ENCODE measurements at places on chromosomes 7 and 10.

DNA sequence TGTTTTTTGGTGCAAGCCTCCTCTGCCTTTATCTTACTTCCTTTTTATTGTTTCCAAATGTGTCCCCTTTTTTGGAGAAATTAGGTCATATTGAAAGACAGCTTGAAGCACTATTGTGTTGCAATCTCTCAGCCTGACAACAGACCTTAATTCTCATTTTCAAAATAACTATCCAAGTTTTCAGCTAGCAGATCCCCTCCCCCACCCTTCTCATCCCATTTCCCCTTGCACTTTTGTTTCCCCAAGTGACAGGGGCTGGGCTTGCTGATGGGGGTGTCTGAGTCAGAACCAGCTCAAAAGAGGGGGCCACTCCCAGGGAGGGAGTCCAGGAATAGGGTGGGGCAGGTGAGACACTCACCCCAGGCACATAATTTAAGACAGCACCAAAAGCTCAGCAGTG, 75.3 kb downstream of the MKI67 start:
- no peak for DNase-seq

- DNase-seq = no peak
Measured at GRCh38 chr10:13775786-13776775, 189.3 kb downstream of the PRPF18 start.

DNA sequence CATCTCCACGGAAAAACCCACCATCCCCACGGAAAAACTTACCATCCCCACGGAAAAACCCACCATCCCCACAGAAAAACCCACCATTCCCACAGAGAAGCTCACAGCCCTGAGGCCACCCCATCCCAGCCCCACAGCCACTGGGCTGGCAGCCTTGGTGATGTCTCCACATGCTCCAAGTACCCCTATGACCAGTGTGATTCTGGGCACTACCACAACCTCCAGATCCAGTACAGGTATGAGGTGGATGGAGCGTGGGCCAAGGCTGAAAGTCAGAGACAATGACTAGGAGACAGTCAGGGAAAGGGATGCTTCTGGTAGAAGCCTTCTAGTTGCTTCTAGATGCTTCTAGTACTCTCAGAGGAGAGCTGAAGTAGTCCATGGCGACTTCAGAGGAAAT, 19.6 kb downstream of the ZAN start:
- no peak for DNase-seq

DNA sequence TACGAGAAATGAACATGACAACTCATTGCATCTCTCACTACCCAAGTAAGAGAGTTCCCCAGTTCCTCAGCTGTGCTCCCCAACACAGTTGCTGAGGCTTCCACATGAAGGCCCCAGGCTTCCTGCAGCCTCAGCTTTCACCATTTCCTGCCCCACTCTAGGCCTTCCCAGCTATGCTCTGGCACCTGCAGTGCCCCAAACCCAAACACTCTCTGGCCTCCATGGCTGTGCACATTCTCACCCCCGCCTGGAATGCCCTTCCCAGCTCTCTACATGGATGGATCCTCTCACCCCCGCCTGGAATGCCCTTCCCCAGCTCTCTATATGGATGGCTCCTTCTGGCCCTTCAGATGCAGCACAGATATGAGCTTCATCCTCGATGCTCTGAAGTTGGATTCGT, 61.3 kb downstream of the KIAA1549 start:
- no peak for DNase-seq

DNA sequence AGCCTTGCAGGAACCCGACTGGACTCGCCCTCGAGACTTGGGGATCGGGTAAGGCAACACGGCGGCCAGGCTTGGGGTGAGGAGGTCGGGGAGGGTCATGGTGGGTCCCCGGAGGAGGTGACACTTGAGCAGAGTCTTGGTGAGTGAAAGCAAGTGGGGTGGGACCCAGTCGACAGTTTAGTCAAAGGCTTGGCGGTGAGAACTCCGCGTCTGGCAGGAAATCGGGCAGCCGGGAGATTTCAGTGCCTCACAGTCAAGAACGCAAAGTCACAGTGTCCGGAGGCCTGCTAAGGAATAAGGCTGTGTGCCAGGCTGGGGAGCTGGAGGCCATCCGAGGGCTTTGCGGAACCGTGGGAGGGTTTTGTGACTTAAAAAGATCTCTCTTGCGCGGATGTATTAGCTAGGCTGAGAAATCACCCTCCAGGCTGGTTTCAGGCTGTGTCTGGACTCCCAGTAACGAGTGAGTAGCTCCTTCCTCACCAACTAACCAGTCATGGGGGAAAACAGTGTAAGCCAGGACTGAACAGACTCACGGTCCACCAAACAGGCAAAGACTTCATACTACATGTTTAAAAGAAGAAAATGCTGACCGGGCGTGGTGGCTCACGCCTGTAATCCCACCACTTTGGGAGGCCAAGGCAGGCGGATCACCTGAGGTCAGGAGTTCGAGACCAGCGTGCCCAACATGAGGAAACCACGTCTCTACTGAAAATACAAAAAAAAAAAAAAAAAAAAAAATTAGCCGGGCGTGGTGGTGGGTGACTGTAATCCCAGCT, 613 bp downstream of the AP5Z1 start:
- no peak for DNase-seq

DNA sequence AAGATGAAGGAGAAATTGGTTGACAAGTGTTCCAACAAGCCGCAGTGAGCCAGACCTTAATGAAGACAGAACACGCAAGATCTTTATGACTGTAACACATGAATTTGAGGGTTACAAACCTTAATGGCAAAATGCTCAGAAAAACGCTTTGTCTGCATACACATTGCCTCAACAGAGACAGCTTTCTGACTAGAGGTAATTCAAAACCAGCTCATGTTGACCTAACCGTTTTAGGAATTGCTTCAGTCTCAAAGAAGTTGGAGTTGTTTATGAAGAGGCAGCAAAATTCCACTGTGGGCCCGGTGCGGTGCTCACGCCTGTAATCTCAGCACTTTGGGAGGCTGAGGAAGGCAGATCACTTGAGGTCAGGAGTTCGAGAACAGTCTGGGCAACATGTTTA, 2.2 kb upstream of the GTF2I start:
- DNase-seq = no peak

DNA sequence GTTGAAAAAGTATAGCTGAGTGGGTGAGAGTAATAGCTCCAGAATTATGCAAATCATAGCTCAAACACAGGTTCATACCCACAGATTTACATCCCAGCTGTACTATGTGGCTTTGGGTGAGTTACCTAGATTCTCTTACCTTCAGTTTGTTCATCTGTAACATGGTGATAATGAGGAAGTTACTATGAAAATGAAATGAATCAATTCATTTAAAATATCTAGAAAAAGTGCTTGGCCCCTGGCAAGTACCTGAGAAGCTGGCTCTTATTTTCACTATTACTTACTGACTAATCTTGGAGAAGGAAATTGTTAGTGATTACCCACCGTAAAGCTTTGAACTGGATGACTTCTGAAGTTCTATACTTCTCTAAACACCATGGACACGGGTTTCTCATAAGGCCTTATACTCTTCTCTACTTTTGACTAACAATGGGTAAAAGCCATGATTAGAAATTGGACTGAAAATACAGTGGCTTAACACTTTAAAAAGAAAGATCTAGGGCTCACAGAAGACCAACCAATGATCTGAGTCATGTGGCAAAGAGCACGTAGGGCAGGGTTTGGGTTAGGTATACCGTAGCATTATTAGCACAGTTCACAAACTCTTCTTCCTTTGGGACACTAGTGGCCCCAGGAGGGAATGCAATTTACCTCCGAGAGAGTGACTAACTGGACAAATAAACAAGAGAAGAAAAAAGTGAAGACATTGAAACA, 149.2 kb downstream of the PLPP4 start:
- DNase-seq = no peak

DNA sequence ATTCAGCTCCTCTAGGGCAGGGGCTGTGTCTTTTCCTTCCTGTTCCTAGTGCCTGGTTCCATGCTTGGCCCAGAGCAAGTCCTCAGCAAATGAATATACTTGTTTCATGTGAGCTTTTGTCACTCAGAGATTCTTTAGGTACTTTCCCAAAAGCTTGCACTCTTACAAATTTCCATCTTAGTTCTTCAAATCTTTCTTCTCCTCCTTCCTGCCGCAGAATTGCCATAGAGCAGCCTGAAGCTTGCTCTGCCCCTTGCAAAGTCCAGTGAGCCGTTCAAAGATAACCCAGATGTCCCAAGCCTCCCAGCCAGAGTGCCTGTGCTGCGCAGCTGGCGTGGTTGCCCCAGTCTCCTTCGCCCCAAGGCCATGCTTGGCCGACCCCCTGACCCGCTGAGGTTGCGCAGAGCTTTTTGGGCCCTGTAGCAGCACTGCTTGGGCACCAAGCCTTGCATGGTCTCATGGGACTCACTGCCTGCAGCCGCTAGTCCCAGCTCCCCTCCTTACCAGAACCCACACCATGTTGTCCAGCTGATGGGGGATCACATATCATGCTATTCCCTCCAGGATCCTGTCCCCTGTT, 20.7 kb downstream of the CHST3 start:
- no peak for DNase-seq

- no peak for DNase-seq
Measured at GRCh38 chr7:152338561-152338960, 97.2 kb downstream of the KMT2C start.

DNA sequence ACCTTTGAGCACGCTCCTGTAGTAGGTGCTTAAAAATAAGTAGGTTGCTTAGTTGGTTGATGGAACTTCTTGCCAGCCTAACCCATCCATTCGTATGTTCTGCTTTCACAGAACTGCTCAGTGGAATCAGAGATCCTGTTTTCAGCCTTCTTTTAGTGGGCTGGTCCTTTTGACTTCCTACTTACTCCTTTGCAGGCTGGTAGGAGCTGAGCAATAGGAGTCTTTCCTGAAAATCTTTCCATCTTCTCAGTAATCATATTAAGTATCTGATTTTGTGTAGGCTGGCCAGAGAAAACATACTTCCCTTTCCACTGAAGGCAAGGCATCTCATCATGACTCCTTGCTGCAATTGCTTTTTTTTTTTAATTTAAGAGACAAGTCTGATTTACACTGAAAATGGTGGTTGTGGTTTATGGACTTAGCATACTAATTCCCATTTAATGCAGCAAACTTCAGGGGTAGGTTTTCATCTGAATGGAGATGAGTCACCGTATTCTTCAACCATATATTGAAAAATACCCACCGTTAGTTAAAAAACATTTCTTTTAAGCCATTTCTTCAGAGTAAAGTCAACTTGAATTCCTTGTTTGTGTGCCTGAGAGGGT, 208.0 kb downstream of the ZNF365 start:
- no peak for DNase-seq

GRCh38 chr10:102581981-102582580, 62.2 kb upstream of the TRIM8 start:
- no peak for DNase-seq

- DNase-seq = no peak
Measured at GRCh38 chr10:62617652-62618051, 186.9 kb upstream of the ADO start.

DNA sequence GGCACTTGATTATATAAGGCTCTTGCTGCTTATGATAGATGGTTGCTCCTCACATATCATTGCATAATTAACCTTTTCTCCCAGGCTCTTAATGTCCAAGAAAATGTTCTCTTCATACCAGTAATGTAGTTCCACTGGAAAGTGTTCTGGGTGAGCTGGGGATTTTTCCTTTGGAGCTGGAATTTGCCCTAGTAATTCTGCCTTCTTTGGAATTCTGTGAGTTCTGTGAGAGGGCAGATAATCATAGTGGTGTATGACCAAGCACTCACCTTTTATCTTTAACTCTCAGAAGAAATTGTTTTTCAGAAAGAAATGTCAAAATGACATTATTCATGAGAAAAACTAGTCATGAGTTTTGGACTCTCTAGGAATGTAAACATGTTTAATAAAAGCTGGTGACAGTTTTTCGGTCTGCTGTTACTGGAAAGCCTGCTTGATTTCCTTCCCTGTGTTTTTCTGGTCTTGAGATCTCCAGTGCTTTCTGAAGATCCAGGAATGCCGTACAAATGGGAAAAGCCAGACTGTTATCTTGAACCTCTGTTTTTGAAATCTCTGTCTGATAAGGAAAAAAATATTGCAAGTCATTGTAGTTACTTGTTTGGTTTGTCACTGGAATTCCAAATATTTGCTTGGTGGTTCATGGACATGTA, 148.3 kb upstream of the PRPS1L1 start:
- no peak for DNase-seq

GRCh38 chr7:155831807-155832524, 19.7 kb upstream of the SHH start:
- no peak for DNase-seq

DNA sequence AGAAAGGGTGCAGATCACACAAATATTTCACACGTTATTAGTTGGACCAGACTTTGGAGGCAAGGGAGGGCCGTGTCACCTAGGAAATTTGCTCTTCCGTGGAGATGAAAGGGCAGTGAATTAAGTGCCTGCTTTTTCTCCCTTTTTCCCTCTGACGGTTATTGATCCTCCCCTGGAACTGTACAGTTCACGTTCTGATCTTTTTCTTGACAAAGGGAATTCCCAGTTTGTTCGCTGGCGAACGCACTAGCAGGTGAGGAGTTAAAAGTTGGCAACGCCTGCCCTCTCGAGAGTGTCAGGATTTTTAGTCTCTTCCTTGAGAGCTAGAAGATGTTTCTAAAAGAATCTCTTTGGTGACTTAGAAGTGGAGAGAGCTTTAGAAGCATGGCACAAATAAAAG, 111.5 kb downstream of the TCF7L2 start:
- no peak for DNase-seq

DNA sequence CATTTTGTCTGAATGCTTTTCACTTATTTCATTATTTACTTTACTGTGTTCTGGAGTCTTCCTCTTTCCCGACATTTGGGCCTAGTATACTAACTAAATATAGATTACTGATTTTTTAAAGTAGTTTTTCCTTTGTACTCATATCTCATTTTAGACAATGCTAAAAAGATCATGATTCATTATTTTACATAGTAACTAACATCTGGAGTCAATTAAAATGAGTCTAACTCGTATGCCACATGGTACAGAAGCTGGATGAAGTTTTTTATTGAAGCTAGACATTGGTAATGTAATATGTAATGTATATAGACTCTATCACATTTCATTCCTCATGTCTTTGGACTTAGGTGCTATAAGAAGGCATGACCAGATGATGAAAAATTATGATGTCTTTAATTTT, 156.3 kb upstream of the HGF start:
- DNase-seq = no peak

DNA sequence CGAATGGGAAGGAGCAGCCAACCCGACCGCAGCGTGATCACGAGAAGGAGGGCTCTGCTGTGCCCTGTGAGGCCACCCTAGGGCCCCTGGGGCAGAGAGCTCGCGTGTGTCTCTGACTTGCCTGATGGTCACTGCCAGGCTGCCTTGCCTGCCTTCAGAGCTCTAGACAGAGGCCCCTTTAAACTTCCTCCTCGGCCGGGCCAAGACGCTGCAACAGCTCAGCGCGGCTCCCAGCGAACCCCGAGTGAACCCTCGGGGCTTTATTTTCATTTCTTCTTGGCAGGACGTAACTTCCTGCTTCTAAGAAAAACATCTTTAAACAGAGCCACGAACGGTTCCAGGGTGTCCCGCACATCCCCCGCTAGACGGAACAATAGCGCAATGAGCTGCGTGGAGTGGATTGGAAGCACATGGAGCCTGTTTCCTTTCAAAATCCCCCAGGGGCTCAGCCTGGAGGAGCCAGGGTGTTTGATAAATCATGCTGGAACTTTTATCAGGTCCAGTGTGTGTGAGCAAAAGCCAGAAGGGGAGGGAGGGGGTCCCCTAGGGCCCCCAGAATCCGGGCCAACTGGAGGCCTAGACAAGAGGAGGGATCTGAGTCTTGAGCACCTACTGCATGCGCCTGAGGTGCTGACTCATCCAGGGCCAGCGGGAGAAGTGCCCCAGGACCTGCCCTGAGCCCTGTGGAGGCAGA, 134.1 kb upstream of the GDF10 start:
- DNase-seq = no peak

- no peak for DNase-seq
Measured at GRCh38 chr7:47794016-47794415, 154.2 kb downstream of the PKD1L1 start.

Measured in NK-92 treated with Interleukin-12 subunit alpha and Interleukin-12 subunit beta, amount 100 ng/mL, for 24 hours (cell line).